ENCODE measurements at places on chromosomes 1 and 21.
A peak's percentile ranks its signal among the peaks of the same experiment; 100 is the strongest.

DNA sequence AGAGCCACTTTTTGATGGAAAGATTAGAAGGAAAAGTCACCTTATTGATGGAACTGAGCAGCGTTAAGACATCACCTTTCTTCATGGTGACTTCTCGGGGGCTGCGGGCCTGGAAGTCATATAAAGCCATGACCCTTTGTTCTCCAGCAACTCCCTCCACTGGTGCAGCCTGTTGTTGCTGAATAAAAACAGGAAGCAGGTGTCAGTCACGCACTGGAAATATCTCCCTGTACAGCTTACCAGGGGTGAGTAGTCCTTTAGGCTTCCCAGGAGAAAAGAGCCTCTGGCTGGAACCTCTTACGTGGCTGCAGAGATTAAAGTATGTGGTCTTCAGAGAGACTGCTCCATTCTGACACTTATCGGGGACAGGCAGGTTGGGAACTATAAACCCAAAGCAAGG, 31.9 kb downstream of the SPTA1 start:
- no peak for DNase-seq

- DNase-seq = no peak
These were observed 97.6 kb downstream of the EPHB2 start for GRCh38 chr1:22808186-22808675.

GRCh38 chr1:81617308-81617967, 183.3 kb upstream of the ADGRL2 start:
- DNase-seq = no peak

- DNase-seq = no peak
These were observed 15.9 kb downstream of the LZIC start for GRCh38 chr1:9927259-9927658.

GRCh38 chr1:211518330-211519289, 26.6 kb upstream of the RD3 start:
- no peak for DNase-seq

GRCh38 chr1:29413661-29414060, 177.3 kb downstream of the PTPRU start:
- no peak for DNase-seq

DNA sequence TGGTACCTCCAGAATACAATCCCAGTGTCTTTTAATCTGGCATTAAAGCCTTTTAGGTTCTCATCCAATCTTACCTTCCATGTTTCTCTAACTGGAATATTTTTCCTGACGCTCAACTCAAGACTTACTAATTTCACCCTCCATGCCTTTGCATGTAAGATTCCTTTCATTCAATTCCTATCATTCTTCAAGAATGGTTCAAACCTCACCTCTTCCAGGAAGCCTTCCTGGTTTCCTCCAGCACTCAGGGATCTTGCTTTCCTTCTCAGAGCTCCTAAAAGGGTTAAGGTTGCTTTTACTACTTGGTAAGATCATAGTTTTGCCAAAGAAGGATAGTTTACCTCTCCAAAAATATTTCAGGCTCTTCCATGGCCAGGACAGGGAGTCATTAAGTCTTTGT, 91.2 kb upstream of the CACNA1E start:
- no peak for DNase-seq

- no peak for DNase-seq
These were observed 918 bp upstream of the RASAL2 start for GRCh38 chr1:178092878-178093493.

DNA sequence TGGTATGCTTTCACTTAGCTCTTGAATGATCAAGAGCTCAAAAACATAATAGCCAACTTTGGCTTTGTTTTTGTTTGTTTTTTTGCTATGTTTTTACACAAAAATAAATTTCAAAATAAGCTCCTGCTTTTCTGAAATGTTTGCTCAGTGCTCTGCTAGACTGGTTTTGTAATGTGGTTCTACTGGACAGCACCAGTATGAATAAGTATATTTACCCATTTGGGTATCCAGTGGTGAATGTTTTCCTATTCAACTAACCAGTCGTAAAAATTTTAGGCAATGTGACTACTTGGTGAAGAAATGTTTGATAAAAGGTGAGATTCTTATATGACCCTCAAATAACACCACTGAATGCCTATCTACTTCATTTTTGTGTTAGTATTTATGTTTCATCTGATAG, 308.6 kb downstream of the PTPRC start:
- no peak for DNase-seq

DNA sequence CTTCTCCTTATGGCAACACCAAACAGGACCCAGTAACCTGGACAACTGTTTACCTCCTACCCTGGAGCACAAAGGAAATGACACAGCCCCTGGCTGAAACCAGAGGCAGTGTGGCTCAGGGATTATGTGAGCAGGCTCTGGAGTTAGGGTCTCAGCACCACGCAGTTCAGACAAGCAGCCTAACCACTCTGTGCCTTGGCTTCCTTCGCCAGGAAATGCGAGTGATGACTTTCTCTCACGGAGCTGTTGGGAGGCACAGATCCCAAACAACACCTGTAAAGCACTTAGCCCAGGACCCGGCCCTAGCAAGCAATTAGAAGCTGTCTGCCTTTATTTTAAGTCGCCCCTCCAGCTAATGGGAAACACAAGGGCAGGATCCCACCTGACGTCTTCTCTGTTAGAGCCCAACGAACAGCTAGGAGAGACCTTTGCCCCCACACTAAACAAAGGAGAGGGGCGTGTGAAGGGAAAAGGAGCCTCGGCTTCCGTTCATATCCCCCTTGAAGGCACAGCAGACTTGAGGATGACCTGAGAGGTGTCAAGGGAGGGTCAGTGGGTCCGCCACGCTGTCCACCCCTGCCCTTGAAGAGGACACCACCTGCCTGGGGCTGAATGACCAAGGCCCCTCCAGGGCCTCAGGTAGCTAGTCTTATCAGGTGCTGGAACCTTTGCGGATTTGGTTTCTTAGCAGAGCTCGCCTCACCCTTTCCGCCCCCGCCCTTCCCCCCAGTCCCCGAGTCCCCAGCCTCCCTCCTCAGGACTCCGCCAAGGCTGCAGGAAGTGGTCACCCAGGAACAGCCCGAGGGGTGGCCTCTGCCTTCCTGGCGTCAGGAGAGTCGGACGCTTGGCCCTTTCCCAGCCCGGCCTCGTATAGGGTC, 860 bp downstream of the TMEM63A start:
- no peak for DNase-seq

- DNase-seq = peak; percentile 45
These were observed 81.0 kb downstream of the CNIH3 start for GRCh38 chr1:224696891-224697765.

GRCh38 chr1:174872615-174873058, 127.1 kb upstream of the CACYBP start:
- no peak for DNase-seq
